Osteoblast (primary cell): ENCODE measurements at places on chromosomes 2 and 18. TPM values are rescaled to one million over a fixed set of nuclear protein-coding genes. Genes with fewer than 3 reads are reported as not detected.

- no peak for DNase-seq
Observed at GRCh38 chr2:134232461-134232860, 21.4 kb upstream of the MGAT5 start.

DNA sequence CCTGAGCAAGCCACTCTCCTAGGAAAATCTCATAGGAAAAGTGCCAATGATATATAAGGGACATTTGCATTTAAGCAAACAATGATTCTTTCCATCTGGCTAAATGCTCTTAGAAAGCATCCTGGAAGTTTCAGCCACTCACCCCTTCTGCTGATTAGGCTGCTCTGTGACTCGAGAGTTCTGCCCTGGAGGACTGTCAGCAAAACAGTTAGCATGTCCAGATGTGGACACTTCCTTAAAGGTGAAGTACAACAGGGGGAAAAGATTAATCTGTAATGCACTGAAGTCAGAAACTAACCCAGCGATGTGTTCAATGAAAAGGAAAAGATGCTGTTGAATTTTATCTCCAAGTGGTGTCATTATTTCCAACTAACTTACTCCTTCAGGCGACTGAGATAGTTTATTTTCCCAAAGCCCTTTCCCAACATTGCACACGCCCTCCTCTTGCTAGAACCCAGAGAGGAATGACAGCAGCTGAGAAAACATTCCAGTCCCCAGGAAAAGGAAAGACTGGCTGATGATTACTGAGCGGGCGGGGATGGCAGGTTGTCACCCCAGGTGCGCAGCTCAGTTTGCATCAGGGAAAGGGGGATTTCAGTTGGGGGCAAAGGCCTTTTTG, 214.0 kb downstream of the SS18 start:
- peak; percentile 25 for DNase-seq

DNA sequence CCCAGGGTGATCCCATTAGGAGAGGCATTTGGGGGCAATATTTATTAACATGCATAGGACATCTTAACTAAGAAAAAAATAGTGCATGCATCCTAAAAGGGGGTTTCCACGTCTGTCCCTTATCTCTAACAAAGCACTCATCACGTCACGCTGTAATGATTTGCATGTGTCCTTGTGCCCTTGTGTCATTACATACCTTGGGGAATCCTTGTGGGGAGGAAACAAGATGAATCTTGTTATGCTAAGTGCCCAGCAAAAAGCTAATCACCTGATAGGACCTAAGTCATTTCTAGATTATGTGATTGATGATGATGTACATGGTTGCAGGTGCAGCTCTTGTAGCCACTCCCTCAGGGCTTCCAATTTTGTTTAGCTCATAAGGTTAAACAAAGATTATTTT, 250.9 kb downstream of the FBXO15 start:
- DNase-seq = no peak

TEKT4 gene
- not detected in 2 replicates for total RNA-seq

POTEE gene
- under 0.01 TPM in 1 of 2 replicates, not detected in the other for total RNA-seq

DNA sequence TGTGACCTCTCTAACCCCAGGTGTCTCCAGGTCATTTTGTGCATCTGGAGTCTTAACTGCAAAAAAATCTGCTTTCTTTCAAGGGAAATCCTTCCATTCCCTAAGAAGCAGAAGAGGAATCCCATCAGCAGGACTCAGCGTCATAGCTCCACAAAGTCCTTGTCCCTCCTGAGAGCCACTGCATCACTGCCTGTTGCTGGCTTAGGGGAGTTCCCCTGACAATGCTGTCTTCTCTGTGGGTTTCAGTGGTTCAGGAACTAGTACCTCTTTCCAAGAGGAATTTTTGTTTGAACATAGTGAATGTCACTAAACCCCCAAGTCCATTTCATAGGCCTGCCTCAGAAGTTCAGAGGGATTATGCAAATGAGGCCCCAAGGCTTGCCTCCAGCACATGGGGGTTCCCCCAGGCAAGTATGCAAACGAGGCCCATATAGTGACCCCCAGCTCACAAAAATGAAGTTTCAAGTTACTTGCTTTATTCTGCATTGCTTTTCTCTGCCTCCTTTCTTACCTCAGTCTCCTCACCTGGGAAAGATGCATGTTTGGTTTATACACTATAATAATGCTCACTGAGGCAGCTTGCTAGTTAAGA, 513.9 kb upstream of the MEX3C start:
- DNase-seq = no peak

DNA sequence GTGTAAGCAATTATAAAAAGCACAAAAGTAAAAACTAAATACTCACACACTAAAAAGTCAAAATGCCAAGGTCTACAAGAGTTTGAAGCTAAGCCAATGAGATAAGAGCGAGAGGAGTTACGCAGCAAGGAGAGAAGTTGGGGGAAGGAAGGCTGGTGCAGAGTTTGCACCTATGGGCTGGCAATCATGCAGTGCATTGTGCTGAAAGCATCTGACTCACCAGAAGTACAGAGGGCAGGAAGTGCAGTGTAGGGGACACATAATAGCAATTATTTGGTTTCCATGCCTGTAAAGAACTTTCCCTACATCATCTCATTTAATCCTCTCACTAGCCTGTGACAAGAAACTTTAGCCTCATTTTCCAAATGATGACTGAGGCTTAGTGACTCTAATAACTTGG, 142.7 kb upstream of the KYNU start:
- DNase-seq = no peak
